ENCODE measurements at places on chromosomes 5 and 9. TPM values are rescaled to one million over a fixed set of nuclear protein-coding genes. Genes with fewer than 3 reads are reported as not detected.

The WDR31 gene
- total RNA-seq: 1.6 TPM

The IRX4 gene
- not detected for total RNA-seq

The KIF27 gene
- 2.6 TPM for total RNA-seq

The GMCL2 gene
- not detected for total RNA-seq

The PCDHB3 gene
- total RNA-seq: not detected

The PTGS1 gene
- total RNA-seq: not detected

The GCNT4 gene
- 2.4 TPM for total RNA-seq

The PTPA gene
- total RNA-seq: 76.3 TPM

The PGM5 gene
- not detected for total RNA-seq

The OLFM1 gene
- not detected for total RNA-seq

The LPAR1 gene
- total RNA-seq: not detected

The PCDHGB4 gene
- not detected for total RNA-seq

The ZNF883 gene
- 0.22 TPM for total RNA-seq

The ITGA2 gene
- total RNA-seq: 2.3 TPM

The SLC46A2 gene
- total RNA-seq: not detected

The LHX3 gene
- total RNA-seq: not detected

The ANGPTL2 gene
- total RNA-seq: not detected

The CDKN2B gene
- total RNA-seq: 0.10 TPM

The LRRC26 gene
- total RNA-seq: not detected

The TAF11L5 gene
- total RNA-seq: not detected

The LCP2 gene
- 212 TPM for total RNA-seq

The FAM221B gene
- not detected for total RNA-seq

The PDGFRB gene
- 0.34 TPM for total RNA-seq
